ENCODE measurements at places on chromosomes 2 and 18.

- DNase-seq, result no peak
Measured at GRCh38 chr2:174138161-174138560, 110.2 kb downstream of the OLA1 start.

DNA sequence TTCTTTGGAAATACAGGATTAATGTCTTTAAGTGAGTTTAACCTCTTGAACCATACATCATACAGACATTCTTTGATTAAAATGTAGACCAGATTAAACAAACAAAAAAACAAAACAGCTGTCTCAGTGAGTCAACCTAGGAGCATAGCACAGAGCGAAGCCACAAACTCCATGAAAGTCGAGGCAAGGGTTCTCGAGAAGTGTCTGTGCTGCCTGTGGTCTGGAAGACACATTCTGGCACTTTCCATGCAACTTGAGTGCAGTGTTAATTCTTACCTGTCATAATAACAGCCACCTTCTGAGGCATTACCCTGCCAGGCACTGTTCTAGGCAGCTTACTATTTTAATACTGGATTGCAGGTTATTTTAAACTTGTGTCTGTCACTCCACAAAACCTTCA is 435.5 kb upstream of the MMADHC start:
- no peak for DNase-seq

- DNase-seq, result no peak
Measured at GRCh38 chr2:145789636-145790035, 1269.7 kb upstream of the ZEB2 start.

- DNase-seq, result no peak
Measured at GRCh38 chr2:170408461-170409163, 230.7 kb downstream of the MYO3B start.

DNA sequence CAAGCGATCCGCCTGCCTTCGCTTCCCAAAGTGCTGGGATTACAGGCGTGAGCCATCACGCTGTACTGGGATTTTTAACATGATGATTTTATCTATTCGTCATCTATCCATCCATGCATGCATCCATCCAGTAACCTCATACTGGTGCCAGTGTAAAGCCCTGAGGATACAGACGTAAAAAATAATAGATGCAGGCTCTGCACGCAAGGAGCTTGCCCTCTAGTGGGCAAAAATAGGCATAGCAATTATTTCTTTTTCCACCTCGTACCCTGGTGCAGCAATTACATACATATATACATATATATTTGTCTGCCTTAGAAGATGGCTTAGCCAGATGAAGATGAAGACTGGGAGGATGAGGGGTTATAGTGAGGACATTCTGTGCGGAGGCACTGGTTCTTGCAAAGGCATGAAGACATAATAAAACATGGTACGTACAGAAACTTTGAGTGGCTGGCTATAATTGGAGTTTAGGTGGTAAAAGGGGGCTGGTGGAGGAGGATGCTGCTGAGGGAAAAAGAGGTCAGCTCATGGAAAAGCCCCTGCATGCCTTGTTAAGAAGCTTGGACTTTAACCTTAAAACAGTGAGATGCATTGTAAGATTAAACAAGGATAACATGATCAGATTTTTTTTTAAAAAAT is 19.6 kb upstream of the RPIA start:
- DNase-seq, result peak; percentile 68

- DNase-seq, result no peak
Measured at GRCh38 chr2:144539289-144539782, 19.4 kb upstream of the ZEB2 start.
